ENCODE measurements at places on chromosomes 3 and 15.
A peak's percentile ranks its signal among the peaks of the same experiment; 100 is the strongest.

- DNase-seq, result no peak
Measured at GRCh38 chr3:34239875-34240274, 441.4 kb downstream of the PDCD6IP start.

- DNase-seq, result no peak
Measured at GRCh38 chr3:63538919-63539318, 113.6 kb upstream of the SNTN start.

DNA sequence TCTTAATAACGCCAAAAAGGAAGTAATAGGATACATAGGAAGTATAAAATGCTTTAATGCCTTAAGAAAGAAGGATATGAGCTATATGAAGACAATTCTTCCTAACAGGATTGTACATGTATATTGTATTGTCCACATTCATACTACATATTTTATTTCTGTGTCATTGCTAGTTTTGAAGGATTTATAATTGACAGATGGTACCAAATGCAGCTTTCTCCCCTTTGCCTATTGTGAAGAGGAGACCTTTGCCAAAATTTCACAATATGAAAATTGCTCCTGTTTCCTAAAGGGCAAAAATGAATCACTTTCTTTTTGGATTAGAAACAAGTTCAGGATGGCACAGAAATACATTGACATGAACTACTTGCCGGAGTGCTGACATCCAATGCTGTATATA is 34.8 kb upstream of the EOMES start:
- DNase-seq, result no peak

GRCh38 chr15:81303244-81304225 is 20.4 kb downstream of the STARD5 start:
- no peak for DNase-seq

GRCh38 chr3:111846039-111846438 is 13.0 kb upstream of the PHLDB2 start:
- no peak for DNase-seq

DNA sequence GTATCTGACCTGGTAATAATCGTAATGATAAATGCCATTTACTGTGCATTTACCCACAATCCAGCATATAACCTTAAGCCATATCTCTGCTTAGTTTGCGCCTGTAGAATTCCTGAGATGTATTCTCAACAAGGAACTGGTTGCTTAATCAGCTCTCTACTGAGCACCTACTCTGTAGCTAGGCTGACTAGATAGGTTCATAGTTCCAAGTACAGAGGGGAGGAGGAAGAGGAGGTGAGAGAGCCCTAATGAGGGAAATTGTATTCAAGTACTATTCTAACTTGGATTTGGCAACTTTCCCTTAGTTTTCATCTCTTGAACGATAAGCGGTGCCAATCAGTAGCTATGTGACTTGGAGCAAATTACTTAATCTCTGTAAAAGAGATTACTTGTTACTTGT is 5.6 kb upstream of the AKAP13 start:
- no peak for DNase-seq

DNA sequence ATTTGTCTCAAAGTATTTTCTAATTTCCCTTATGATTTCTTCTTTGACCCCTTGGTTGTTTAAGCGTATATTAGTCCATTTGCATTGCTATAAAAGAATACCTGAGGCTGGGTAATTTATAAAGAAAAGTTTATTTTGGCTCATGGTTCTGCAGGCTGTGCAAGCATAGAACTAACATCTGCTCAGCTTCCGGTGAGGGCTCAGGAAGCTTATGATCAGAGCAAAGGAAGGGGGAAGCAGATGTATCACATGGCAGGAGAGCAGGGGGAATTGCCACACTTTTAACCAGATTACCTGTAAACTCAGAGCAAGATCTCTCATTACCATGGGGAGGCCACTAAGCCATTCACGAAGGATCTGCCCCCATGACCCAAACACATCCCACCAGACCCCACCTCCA is 148.2 kb downstream of the PDE8A start:
- DNase-seq, result no peak

DNA sequence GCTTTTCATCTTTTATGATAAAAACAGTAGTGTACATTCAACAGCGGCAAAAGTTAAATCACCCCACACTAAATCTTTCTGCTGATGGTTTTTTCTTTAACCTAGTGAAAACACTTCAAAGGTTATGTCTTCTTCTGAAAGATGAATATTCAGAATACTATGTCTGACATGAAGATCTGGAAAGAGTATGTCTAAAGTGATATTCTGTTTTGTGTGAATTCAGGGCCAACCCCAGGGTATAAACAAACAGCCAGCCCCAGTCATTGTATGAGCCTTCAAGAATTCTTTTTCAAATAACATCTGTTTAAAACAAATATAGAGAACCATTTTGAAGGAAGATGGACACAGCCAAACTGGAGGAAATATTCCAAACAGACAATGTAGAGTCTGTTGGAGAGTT is 581.0 kb upstream of the NAALADL2 start:
- DNase-seq, result no peak

DNA sequence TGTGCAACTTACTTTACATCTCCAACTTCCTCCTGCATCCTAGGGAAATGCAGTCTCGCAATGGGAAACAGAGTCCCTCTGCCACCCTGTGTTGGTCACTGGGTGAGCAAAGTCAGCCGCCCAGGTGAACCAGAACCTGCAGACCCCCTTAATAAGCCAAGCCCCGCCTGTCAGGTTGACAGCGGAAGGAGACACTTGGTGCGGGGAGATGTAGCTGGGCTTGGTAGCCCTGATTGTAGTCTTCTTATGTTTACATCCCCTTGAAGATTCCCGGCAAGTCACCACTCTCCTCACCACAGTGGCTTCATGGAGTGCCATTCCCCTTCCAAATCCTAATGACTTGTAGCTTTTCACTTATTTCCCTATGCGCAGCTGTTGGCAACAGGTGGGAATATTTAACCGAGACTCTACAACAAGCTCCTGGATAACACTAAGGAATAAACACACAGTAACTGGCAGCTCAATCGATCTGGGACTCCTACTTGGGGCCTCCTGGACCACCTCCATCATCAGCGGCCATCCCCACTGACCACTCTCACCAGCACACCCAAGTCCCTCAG is 17.7 kb upstream of the CLSTN2 start:
- no peak for DNase-seq

DNA sequence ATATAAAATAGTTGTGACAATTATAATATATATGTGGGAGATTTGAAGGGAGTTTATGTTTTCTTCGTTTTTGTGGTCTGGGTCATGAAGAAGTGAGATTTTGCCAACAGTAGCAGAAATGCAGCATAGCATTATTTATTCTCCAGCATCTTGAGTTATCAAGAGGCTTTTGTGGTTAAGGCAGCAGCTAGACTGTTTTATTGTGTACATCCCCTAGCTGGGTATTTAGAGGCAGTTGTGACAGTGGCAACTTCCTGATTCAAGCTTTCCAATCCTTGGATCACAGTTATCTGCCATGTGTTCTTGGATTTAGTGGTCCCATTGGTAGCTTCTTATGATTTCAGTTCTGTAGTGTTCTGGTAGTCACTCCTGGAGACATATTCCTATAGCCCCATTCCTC is 29.0 kb downstream of the ARIH1 start:
- DNase-seq, result no peak

DNA sequence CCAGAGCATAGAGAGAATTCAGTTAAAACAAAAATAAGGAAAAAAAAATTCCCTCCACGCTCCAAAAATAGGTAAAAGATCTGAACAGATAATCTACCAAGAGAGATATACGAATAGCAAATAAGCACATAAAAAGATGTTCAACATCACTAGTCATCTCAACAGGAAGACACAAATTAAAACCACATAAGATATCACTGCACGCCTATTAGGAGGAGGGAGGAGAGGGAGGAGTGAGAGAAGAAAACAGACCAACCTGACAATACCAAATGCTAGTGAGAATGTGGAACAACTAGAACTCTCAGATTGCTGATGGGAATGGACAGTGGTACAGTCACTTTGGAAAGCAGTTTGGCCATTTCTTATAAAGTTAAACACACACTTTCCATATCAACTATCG is 212.5 kb downstream of the FMN1 start:
- DNase-seq, result no peak

DNA sequence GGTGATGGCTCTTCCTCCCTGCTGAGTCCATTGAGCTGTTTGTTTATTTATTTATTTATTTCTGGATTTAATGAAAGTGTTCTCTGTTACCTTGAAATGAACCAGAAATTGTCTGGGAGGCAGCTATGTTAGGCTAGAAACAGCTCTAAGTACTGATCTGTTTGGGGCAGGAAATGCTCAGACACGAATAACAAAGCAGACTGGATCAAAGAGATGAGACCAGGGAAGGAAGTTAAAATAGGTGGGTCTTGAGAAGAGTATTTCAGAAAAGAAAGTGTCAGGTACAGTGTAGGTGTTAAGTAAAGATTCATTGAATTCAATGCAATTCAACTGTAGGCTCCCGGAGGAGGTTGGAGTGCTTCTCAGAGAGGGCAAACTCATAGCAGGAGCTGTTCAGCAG is 173.3 kb downstream of the IL20RB start:
- no peak for DNase-seq

- DNase-seq, result peak; percentile 81
Measured at GRCh38 chr3:46141813-46142212, 66.3 kb downstream of the CCR1 start.

GRCh38 chr15:101615986-101616848 is 36.0 kb downstream of the TM2D3 start:
- DNase-seq, result no peak

GRCh38 chr3:172522871-172523818 is at the start of gene TNFSF10:
Gene TNFSF10 (minus strand): TSS chr3:172523430. CDS start chr3:172523384, 46 bp downstream.
- DNase-seq, result peak; percentile 80

DNA sequence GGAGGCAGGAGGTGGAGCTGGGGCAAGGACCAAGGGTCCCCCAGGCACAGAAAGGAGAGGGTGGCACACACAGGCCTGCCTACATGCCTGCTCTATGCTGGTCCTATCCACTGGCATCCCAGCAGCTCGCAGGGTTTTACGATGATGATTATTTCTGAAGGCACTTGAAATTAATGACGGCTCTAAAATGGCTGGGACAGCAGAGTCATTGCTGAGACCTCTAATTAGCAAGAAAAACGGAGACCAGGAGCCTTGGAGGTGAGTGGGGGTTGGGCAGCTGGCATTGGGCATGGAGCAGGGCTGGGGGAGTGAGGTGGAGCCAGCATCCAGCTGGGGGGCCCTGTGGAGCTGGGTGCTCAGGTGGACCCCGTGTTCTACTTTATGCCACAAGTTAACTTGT is 3.5 kb upstream of the LINGO1 start:
- no peak for DNase-seq

- DNase-seq, result no peak
Measured at GRCh38 chr3:79983118-79983517, 215.3 kb upstream of the ROBO1 start.

GRCh38 chr3:24361623-24362022 is 133.0 kb downstream of the THRB start:
- no peak for DNase-seq

DNA sequence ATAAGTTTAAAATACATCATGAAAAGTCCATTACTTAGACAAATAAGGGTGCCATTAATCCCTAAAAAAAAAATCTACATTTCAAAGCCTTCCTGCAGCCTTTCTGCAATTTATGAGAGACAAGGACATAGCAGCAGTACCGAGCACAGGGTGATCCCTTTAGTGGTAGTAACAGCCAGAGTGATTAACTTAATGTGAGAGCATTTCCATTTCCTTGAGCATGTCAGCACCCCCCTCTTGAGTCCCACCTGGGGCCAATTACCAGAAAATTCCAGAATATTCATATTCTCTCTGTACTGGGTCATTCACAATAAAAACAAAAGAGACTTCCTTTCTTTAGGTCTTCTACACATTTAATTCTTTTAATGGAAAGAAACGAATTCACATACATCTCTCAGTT is 546.9 kb upstream of the CCDC54 start:
- no peak for DNase-seq

GRCh38 chr3:89912031-89912430 is 804.6 kb downstream of the EPHA3 start:
- DNase-seq, result no peak

DNA sequence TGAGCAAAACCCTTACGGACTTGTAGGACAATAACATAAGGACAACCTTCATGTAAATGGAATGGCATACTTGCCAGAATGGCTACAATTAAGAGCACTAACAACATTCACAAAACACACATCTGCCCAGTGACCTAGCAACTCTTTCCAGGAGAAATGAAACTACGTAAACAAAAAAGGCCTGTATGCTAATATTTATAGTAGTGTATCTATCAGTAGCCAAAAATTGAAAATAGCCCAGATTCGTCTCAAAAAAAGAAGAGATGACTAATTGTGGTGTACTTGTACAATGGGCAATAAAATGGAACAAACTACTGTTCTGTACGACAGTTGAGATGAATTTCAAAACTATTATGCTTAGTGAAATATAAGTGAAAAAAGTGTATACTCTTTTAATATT is 38.4 kb downstream of the CMC1 start:
- DNase-seq, result no peak

DNA sequence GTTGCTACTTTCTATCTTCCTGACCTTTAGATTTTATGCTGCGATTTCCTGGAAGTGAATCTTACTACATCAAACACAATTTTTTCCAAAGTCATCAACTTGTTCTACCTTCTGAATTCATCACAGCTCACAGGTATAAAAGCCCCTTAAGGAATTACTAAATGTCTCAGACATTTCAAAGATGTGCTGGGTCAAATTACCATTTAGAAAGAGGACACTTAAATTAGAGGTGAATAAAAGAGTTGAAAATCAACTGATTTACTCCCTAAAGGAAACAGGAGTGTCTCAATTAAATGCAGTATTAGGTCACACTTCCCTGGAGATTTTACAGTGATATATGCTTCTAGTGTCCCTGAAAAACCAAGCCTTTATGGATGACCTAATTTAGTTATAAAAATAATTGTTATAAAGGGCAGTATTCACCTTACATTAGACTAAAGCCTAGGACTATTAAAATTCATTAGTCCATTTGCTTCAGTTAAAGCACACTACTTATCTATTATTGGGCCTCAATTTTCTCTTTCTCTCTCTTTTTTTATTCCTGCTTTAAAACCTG is 128.8 kb downstream of the GMNC start:
- DNase-seq, result no peak

GRCh38 chr3:146746190-146746589 is 141.0 kb upstream of the PLSCR5 start:
- DNase-seq, result no peak

GRCh38 chr3:101779822-101780381 is 891 bp downstream of the NXPE3 start:
- DNase-seq, result no peak

- DNase-seq, result no peak
Measured at GRCh38 chr15:63473007-63473748, 31.2 kb upstream of the USP3 start.

GRCh38 chr3:127136024-127136600 is 56.8 kb upstream of the PRR23E start:
- no peak for DNase-seq

DNA sequence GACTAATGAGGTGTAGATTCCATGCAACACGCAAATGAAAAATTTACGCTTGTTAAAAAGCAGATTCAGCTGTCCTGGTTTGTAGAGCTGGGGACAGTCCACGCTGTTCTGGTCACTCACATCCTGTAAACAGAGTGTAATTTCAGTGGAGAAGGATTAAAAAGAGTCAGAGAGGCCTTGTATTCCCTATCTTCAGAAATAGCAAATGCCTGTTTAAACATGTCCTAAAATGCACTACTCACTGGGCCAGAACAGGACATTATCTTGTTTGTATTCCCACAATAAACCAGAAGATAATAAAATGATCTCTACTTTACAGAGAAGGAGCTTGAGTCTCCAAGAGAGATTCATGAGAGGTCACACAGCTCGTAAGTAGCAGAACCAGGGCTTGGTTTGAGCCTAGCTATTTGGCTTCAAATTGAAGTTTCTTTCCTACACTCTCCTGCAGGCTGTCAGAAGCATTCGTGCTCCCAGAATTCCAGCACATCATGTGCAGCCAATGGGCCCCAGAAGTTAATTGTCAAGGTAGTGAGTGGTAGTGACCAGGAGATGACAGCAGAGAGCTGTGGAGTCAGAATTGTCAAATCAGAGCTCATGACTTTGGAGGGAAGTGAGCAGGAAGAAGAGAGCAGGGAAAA is 242.5 kb downstream of the ATP8B4 start:
- no peak for DNase-seq

Measured in inflammatory macrophage treated with lipopolysaccharide for 1 hour (primary cell).